ENCODE measurements at places on chromosomes 3 and 15.

DNA sequence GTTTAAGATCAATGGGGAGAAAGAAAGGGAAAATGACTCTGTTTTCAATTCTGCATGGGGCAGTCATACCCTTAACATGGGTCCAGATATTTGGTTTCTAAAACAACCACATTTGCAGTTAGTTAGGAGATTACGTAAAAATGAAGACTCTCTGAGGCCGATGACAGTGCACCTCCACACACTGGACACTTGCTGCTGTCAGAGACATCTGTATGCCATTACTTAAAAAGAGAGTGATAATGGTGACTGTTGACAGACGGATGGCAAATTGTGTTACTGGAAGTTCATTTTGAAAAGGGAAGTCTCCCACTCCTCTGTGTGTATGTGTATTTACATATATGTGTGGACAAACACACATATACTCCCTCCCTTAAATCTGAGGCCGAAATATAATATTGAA is 304.5 kb upstream of the SEMA6D start:
- no peak overlapping the region for H3K4me3 ChIP-seq
- H3K27ac ChIP-seq, result no peak overlapping the region
- no peak for DNase-seq
- no peaks in the 10 kb centered on the region for H3K4me1 ChIP-seq
- H3K36me3 ChIP-seq, result no peaks in the 10 kb centered on the region

DNA sequence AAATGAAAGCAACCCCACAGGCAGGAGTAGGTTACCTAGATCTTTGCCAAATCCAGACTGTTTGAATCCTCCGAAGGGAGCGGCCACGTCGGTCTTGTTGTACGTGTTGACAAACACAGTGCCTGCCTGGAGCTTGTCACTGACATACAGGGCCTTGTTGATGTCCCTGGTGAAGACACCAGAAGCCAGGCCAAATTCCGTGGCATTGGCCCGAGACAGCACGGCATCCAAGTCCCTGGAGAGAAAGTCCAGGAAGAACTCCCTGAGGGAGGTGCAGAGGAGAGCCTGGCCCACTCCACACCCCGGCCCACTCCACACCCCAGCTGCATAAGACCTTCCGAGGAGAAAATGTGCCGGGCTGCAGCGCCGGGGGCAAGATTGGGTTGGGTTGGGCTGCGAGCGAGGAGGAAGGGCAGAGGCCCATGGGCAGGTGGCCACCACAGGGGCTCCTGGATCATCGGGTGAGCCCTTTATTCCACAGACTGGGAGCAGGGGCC is 21.8 kb upstream of the SLC41A3 start:
- no peak overlapping the region for H3K27ac ChIP-seq
- H3K36me3 ChIP-seq, result no peaks in the 10 kb centered on the region
- H3K4me1 ChIP-seq, result peaks cover 24% of the 10 kb centered on the region
- peak; percentile 63 for DNase-seq
- H3K27me3 ChIP-seq, result no peaks in the 10 kb centered on the region

GRCh38 chr3:149934524-149934923 is 36.2 kb downstream of the PFN2 start:
- H3K27ac ChIP-seq, result no peak overlapping the region
- no peaks in the 10 kb centered on the region for H3K27me3 ChIP-seq
- H3K4me3 ChIP-seq, result no peak overlapping the region
- peaks cover 12% of the 10 kb centered on the region for H3K4me1 ChIP-seq
- H3K36me3 ChIP-seq, result no peaks in the 10 kb centered on the region

GRCh38 chr15:72727154-72727553 is 41.1 kb downstream of the BBS4 start:
- H3K27ac ChIP-seq, result no peak overlapping the region
- H3K36me3 ChIP-seq, result peaks cover 3% of the 10 kb centered on the region
- DNase-seq, result no peak

GRCh38 chr3:70726096-70726938 is 413.9 kb upstream of the MDFIC2 start:
- no peaks in the 10 kb centered on the region for H3K36me3 ChIP-seq
- peak overlapping the region; percentile 58 for H3K27ac ChIP-seq
- H3K27me3 ChIP-seq, result no peaks in the 10 kb centered on the region
- no peak overlapping the region for H3K4me3 ChIP-seq
- DNase-seq, result no peak
- peaks cover 23% of the 10 kb centered on the region for H3K4me1 ChIP-seq

- H3K27me3 ChIP-seq, result no peaks in the 10 kb centered on the region
- peaks cover 36% of the 10 kb centered on the region for H3K36me3 ChIP-seq
- peak; percentile 51 for DNase-seq
- H3K4me1 ChIP-seq, result peaks cover 2% of the 10 kb centered on the region
- no peak overlapping the region for H3K27ac ChIP-seq
These were observed 11.4 kb upstream of the OCA2 start for GRCh38 chr15:28110481-28110881.

DNA sequence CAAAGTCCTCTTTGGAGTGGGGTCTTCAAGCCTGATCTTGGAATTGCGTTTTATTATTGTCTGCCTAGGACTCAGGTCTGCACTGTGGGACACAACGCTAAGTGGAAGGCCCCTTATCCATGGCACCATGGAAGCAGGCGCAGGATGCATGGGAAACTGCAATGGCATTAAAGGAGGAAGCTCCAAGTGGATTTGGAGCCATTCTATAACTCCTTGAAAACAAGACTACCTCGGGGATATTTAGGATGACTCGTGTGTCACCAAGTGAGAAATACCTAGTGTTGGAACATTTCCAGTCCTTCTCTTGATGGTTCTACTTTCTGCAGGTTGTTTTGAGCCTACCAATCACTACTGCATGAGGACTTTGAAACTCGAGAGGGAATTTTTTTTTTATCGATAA is 126.6 kb upstream of the ZBED2 start:
- H3K27me3 ChIP-seq, result no peaks in the 10 kb centered on the region
- H3K4me1 ChIP-seq, result peaks cover 16% of the 10 kb centered on the region
- no peak for DNase-seq
- H3K27ac ChIP-seq, result no peak overlapping the region

DNA sequence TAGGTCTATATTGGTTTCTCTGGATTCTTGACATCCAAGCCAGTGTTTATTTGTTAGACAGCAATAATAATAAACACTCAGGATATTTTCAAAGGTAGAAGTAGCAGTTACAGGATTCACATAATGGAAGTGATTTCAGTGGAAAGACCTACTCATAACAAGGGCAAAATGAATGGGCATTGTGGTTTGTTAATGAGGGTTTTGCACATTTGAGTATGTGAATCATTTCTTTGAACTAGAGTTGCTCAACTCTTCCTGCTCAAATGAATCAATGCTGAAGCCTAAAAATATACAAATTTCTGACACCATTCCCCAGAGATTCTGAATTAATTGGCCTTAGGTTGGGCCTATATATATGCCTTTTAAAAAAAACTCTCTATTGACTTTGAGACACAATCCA is 4.1 kb upstream of the COL6A5 start:
- peaks cover 6% of the 10 kb centered on the region for H3K27me3 ChIP-seq
- no peak overlapping the region for H3K4me3 ChIP-seq
- no peak overlapping the region for H3K27ac ChIP-seq
- no peaks in the 10 kb centered on the region for H3K36me3 ChIP-seq
- no peak for DNase-seq

GRCh38 chr3:172321035-172321434 is 127.2 kb downstream of the GHSR start:
- peaks cover 58% of the 10 kb centered on the region for H3K4me1 ChIP-seq
- H3K4me3 ChIP-seq, result no peak overlapping the region
- H3K27me3 ChIP-seq, result no peaks in the 10 kb centered on the region
- peaks cover 64% of the 10 kb centered on the region for H3K36me3 ChIP-seq
- DNase-seq, result peak; percentile 35
- H3K27ac ChIP-seq, result peak overlapping the region; percentile 51

- no peaks in the 10 kb centered on the region for H3K36me3 ChIP-seq
- H3K4me3 ChIP-seq, result no peak overlapping the region
- H3K4me1 ChIP-seq, result no peaks in the 10 kb centered on the region
- H3K27ac ChIP-seq, result no peak overlapping the region
- H3K27me3 ChIP-seq, result no peaks in the 10 kb centered on the region
These were observed 21.2 kb downstream of the UMPS start for GRCh38 chr3:124751501-124751900.

DNA sequence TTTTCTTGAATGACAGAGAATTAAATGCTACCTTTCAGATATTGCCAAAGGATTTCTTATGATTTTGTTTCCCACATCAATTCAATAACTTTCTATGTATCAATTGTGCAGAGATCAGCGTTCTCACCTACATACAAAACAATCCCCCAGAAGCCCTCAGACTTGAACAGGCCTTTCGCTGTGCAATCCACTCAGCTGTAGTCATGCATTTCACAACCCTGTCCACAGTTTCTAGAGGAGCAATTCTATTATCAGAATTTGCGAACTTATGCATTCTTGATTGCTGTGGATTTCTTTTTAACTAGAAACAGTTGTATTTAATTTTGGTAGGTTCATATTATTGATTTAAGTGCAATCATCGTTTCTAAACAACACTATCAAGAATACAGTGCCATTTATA is 13.7 kb upstream of the ALCAM start:
- DNase-seq, result no peak
- no peaks in the 10 kb centered on the region for H3K36me3 ChIP-seq
- peaks cover 30% of the 10 kb centered on the region for H3K4me1 ChIP-seq
- no peak overlapping the region for H3K27ac ChIP-seq
- H3K27me3 ChIP-seq, result no peaks in the 10 kb centered on the region

GRCh38 chr3:38127611-38128302 is 9.2 kb downstream of the ACAA1 start:
- H3K36me3 ChIP-seq, result peaks cover 78% of the 10 kb centered on the region
- no peak overlapping the region for H3K4me3 ChIP-seq
- DNase-seq, result no peak
- no peaks in the 10 kb centered on the region for H3K4me1 ChIP-seq
- H3K27me3 ChIP-seq, result no peaks in the 10 kb centered on the region
- no peak overlapping the region for H3K27ac ChIP-seq
